ENCODE measurements at places on chromosomes 6 and 20.

DNA sequence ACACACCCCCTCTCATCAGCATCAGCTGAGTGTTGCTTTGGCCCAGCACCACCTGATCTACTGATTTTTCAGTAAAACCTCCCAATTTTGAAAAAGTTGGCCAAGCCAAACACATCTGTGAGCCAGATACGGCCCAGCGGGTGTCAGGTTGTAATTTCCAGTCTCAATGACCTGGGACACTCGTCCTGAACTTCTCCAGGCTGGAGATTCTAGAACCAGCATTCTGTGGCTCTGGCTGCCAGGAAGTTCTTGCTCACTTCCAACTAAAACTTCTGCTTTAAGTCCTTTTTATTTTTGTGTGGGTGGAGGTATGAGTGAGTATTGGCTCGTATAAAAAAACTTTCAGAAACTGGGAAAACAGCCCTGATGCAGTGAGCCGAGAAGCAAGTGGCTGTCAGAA lies 5.1 kb downstream of the KIAA1755 start:
- no peak for DNase-seq

GRCh38 chr6:42448927-42449659 lies 2.6 kb downstream of the TRERF1 start:
- no peak for DNase-seq

- DNase-seq, result no peak
Measured at GRCh38 chr20:61166324-61166723, 85.7 kb upstream of the CDH4 start.

DNA sequence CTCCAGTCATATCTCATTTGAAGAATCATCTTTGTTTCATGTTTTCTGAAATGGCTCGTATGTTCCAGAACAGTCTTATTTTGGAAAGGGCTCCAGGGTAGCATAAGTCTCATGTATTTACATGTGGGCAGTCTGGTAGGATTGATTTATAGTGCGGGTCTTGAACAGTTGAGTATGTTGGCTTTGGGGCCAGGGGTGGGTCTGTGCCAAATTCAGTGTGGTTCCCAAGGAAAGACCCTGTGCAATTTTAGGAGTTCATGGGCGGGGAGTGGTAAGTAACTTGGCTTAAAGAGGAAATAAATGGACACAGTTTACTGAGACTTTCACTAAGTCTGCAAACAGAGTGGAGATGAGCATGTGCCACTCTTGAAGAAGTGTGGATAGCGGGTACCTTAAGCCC lies 7.7 kb downstream of the FNDC1 start:
- no peak for DNase-seq

GRCh38 chr6:20427856-20428255 lies 26.2 kb downstream of the E2F3 start:
- DNase-seq, result no peak

DNA sequence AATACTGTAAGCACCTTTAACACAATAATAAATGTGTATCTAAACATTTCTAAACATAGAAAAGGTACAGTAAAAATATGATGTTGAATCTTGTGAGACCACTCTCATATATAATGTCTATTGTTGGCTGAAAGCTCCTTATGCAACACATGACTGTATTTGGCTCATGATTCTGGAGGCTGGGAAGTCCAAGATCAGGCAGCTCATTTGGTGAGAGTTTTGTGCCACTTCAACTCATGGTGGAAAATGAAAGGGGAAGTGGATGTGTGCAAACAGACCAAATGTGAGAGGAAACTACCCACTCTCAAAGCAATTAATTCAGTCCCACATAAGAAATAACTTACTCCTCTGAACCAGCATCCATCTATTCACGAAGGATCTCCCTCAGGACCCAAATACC lies 257.7 kb upstream of the OPRM1 start:
- no peak for DNase-seq

DNA sequence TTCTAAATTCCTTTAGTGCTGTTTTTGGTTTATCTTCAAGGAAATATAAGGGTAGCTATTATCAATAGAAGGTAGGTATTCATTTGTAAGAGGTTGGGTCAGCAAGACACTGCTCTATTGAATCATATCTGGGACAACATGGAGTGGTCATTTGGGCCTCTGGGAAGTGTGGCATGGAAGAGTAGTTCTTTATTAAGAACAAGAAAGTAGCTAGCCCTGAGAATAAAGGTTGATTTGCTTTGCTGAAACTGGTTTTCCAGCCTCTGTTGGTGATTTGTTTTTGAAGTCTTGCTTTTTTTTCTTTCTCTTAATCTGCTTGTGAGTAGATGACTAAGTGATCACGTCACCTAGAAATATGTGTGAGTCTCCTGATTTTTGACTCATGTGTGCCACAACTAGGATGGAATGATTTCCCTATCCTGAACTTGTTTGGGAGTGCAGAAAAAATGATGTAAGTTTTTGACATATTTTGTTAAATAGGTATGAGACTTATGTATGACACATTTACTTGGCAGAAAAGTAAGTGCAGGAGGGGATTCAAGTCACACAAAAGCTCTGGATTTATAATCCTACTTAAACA lies 381.8 kb downstream of the CENPW start:
- no peak for DNase-seq

DNA sequence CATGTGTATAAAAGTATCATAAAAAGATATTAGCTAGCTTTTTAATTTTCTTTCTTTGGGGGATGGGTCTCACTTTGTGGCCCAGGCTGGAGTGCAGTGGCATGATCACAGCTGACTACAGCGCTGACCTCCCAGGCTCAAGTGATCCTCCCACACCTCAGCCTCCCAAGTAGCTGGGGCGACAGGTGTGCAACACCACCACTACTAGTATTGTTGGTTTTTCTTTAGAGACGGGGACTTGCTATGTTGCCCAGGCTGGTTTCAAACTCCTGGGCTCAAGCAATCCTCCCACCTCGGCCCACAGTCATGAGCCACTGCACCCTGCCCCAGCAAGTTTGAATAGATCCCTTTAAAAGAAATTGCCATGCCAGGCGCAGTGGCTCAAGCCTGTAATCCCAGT lies 6.5 kb downstream of the TCFL5 start:
- DNase-seq, result no peak

Data from activated T-cell treated with anti-CD3 and anti-CD28 coated beads, Interleukin-2, amount 50 U/mL, for 4 hours (primary cell).